SK-N-SH (cell line): ENCODE measurements at places on chromosomes 4 and X. TPM values are rescaled to one million over a fixed set of nuclear protein-coding genes. Genes with fewer than 3 reads are reported as not detected.
A peak's percentile ranks its signal among the peaks of the same experiment; 100 is the strongest.

KLF8 gene
- polyA plus RNA-seq = 0.15 and 0.16 TPM in 2 replicates

- H3K27me3 ChIP-seq = no peaks in the 10 kb centered on the region
- no peak overlapping the region for H3K4me3 ChIP-seq
- H3K4me1 ChIP-seq = no peaks in the 10 kb centered on the region
- H3K36me3 ChIP-seq = no peaks in the 10 kb centered on the region
Measured at GRCh38 chr4:127240764-127241105, 392.0 kb upstream of the INTU start.

- no peak overlapping the region for H3K27ac ChIP-seq
- H3K4me1 ChIP-seq = peaks cover 4% of the 10 kb centered on the region; the same call in 1 of the 2 replicates
- no peaks in the 10 kb centered on the region for H3K27me3 ChIP-seq
- no peak for DNase-seq
Measured at GRCh38 chr4:21677173-21677572, 271.4 kb downstream of the KCNIP4 start.

DNA sequence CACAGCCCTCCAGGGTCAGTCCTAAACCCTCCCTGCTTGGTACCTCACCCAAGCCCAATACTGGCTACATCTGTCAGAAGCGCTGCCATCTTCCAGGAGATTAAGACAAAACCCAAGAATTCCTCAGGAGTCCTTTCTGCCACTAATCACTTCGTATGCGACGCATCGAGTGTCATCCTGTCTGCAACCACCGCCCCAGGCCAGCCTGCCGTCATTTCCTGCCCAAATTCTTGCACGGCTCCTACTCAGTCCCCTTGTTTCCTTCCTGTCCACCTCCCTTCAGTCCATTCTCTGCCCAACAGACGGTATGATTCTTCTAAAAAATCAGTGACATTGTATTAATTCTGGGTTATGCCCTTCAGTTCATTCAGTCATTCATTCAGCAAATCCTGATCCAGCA is 113.6 kb downstream of the NFKB1 start:
- no peak for DNase-seq
- no peak overlapping the region for H3K27ac ChIP-seq
- H3K4me3 ChIP-seq = no peak overlapping the region

DNA sequence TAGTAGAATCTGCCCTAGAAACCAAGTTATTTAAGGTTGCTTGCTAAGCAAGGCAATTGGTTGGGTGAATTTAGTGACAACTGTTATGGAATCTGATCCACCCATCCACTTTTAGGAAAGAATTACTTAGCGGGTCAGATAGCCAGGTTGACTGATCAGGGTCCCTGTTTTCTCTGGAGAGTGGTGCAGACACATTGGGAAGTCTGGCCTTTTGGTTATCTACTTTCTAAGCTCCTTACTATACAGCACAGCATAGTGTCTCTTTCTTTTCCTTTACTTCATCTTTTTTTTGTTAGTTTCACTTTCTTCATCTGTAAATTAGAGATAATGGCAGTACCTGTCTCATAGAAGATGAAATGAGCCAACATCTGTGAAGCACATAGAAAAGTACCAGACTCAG is 7.4 kb downstream of the HERC3 start:
- peak overlapping the region; percentile 52 for H3K4me3 ChIP-seq
- H3K27ac ChIP-seq = peak overlapping the region; percentile 39; the same call in 1 of the 2 replicates
- H3K4me1 ChIP-seq = peaks cover 3% of the 10 kb centered on the region
- no peaks in the 10 kb centered on the region for H3K27me3 ChIP-seq

- H3K4me3 ChIP-seq = peak within 1 kb of the TSS; percentile 36
- no peaks in the 10 kb centered on the region for H3K4me1 ChIP-seq
- H3K36me3 ChIP-seq = no peaks in the 10 kb centered on the region
- H3K27ac ChIP-seq = no peak within 1 kb of the TSS
Measured at GRCh38 chrX:44343412-44344141, at the start of gene EFHC2. Gene EFHC2 (minus strand): TSS chrX:44343672. CDS start chrX:44343588, 84 bp downstream.
